Osteoblast (primary cell): ENCODE measurements at places on chromosomes 5 and 9. TPM values are rescaled to one million over a fixed set of nuclear protein-coding genes. Genes with fewer than 3 reads are reported as not detected.

- H3K27me3 ChIP-seq: peaks cover 17% of the 10 kb centered on the region
- H3K4me3 ChIP-seq: no peak overlapping the region
- peak; percentile 65 for DNase-seq
Observed at GRCh38 chr5:180128671-180129261, 57.2 kb upstream of the RNF130 start.

DNA sequence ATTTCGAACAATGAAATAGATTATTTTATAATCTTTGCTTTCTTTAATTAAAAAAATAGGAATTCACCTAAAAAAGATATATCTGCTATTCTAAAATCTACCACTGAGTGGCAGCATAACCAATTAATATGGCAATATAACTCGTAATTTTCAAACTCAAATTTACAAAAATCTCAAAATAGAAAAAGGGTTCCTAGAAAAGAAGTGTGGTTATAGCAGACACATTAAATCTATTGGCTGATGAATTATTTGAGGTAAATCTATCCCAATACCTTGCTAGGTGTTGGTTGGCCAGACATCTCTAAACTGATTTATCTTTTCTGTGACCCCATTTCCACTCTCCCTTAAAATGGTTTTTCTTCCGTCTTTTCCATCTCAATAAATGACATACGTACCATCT, 30.2 kb upstream of the NRG2 start:
- H3K27ac ChIP-seq: no peak overlapping the region
- peaks cover 9% of the 10 kb centered on the region for H3K27me3 ChIP-seq
- H3K4me3 ChIP-seq: no peak overlapping the region
- H3K4me1 ChIP-seq: no peaks in the 10 kb centered on the region

DNA sequence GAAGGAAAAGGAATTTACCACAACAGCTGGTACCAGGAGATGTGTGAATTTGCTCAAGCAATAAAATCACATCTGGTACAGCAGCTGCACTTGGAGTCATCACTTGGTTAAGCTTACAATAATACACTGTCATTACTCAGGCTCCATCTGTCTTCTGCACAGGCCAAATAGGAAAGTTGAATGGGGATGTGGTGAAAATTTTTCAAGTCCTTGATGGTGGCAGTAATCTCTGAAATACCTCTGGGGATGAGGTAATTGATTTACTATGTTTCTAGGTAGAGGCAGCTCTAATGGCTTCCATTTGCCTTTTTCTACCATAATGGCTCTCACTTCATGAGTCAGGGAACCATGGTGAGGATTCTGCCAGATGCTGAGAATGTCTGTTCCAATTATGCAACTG, 206.8 kb upstream of the ATP10B start:
- DNase-seq: no peak
- H3K36me3 ChIP-seq: no peaks in the 10 kb centered on the region
- no peaks in the 10 kb centered on the region for H3K4me1 ChIP-seq
- H3K4me3 ChIP-seq: no peak overlapping the region
- no peak overlapping the region for H3K27ac ChIP-seq

DNA sequence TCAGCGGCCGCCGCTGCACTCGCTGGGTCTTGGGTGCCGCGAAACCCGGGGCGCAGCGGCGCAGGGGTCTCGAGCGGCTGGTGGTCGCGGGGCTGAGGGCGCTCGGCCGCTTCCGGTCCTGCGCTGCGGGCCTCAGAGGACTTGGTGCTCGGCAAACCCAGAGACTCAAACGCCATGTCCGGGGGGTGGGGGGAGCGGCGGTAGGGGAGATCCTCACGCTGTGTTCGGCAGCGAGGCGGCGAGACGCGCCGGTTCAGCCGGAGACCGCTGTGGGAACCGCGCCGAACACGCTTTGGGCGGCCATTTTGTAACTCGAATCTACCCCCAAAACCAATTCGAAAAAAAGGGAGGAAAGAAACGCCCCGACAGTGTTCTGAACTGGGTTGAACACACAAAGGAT, 317.5 kb upstream of the CDH18 start:
- no peaks in the 10 kb centered on the region for H3K36me3 ChIP-seq
- H3K4me3 ChIP-seq: no peak overlapping the region
- no peaks in the 10 kb centered on the region for H3K4me1 ChIP-seq
- no peaks in the 10 kb centered on the region for H3K27me3 ChIP-seq

DNA sequence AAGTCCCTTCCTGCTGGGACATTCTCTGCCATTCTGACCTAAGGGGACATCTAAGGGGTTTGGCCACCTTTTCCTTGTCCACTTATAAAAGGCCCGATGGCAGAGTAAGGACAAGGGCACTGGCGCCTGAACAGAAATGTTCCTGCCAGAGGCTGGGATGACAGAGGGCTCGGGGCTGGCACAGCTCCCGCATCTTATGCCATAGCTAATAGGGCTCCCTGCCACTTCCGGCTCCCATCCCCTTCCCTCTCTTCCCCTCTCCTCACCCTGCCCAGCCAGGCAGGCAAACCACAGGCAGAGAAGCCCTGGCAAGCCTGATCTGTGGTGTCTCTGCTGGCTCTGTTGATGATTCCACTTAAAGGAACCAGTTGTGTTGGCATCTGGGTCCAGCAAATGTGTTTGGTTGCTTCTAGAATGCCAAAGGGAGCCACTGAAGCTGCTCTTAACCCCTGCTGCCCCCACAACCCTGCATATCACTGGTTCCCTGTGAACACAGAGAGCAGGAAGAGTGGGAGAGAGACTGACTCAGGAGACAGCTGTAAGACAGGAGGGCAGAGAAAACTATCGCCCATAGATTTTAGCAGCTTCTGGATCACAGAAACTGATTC, 18.4 kb upstream of the ADRA1B start:
- no peak overlapping the region for H3K4me3 ChIP-seq
- no peak for DNase-seq
- H3K27me3 ChIP-seq: no peaks in the 10 kb centered on the region
- no peaks in the 10 kb centered on the region for H3K36me3 ChIP-seq

DNA sequence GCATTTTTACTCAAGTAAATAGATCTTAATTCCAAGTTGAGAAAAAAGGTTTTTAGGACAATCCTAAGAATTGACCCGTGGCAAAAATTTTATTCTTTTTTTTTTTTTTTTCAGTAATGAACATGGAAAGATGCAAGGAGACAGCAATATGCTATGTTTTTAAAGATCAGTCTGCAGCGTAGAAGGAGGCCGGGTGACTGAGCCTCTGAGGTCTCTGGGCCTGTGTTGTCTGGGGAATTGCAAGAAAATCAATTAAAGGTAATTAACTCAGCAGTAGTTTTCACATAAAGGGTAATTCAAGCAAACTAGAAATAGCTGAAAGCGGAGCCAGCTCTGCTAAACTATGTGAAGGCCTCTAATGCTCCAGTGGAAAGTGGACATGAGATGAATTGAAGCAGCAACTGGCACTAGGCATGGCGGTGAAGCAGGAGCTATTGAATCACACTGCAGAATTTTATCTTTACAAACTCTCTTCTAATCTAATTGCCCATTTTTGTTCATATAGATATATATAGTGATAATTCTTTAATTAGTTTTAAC, 285.2 kb upstream of the ITGA1 start:
- H3K36me3 ChIP-seq: no peaks in the 10 kb centered on the region
- no peak overlapping the region for H3K4me3 ChIP-seq
- H3K4me1 ChIP-seq: no peaks in the 10 kb centered on the region
- no peaks in the 10 kb centered on the region for H3K27me3 ChIP-seq
- DNase-seq: no peak

DNA sequence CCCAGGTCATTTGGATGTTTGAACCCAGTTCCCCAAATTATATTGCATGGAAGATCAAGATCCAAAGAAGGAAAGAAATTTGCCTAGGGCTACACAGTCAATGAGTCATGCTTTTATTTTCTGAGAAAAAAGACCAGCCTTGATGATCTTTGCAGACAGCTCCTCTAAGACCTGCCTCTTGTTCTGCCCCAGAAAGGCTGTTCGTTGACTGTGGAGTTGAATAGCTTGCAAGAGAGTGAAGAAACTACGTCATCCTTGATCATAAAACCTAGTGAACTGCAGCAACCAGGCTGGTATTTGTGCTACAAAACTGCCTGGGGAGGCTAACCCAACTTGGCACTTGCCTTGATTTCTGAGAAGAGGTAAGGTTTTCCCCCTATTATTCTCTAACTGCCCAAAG, 263.9 kb downstream of the PAPPA start:
- no peak for DNase-seq
- H3K27me3 ChIP-seq: no peaks in the 10 kb centered on the region
- H3K36me3 ChIP-seq: no peaks in the 10 kb centered on the region
- H3K4me3 ChIP-seq: no peak overlapping the region

GRCh38 chr9:35976726-35977125, 18.8 kb upstream of the OR2S2 start:
- peaks cover 27% of the 10 kb centered on the region for H3K27me3 ChIP-seq
- no peak overlapping the region for H3K27ac ChIP-seq
- no peaks in the 10 kb centered on the region for H3K36me3 ChIP-seq
- no peaks in the 10 kb centered on the region for H3K4me1 ChIP-seq

DNA sequence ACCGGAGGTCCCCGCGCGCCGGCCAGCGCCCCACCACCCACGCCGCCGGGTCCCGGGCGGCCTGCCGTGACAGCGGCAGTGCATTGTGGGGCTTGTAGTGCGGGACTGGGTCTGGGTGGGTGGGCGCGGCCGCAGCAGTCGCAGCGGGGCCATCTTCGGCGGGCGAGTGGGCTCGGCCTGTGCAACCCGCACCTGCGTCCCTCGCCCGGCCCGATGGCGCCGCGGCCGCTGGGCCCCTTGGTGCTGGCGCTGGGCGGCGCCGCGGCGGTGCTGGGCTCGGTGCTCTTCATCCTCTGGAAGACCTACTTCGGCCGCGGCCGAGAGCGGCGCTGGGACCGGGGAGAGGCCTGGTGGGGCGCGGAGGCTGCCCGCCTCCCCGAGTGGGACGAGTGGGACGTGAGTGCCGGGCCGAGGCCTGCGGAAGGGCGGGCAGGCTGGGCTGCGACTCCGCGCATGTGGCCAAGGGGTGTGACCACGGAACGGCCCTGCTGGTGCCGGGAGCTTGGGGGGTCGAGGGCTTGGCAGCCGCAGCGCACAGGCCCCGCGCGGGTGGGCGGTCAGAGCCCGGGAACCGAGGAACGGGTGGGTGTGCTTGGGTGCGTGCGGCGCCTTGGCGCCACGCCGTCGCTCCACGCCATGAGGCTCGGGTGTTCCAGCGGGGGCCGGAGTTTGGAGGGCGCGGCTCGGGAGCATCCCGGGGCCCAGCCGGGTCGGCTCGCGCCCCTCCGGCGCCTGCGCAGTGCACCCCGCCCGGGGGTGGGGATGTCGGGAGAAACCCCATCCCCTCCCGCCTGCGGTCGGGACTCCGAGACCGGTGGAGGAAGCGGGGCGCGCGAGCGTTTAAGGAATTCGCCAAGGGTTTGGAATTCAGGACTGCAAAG, at the start of gene ARL10:
ARL10 (plus strand) TSS at position 137 of the 881 bp plus-strand sequence; CDS start at position 214, 77 bp downstream.
- peak within 1 kb of the TSS; percentile 87 for H3K4me3 ChIP-seq
- H3K4me1 ChIP-seq: peaks cover 16% of the 10 kb centered on the region
- peaks cover 14% of the 10 kb centered on the region for H3K36me3 ChIP-seq
- H3K27ac ChIP-seq: peak within 1 kb of the TSS; percentile 8

- H3K36me3 ChIP-seq: no peaks in the 10 kb centered on the region
- H3K27me3 ChIP-seq: no peaks in the 10 kb centered on the region
- H3K4me3 ChIP-seq: no peak overlapping the region
Observed at GRCh38 chr5:169728-170094, 21.6 kb upstream of the LRRC14B start.

DNA sequence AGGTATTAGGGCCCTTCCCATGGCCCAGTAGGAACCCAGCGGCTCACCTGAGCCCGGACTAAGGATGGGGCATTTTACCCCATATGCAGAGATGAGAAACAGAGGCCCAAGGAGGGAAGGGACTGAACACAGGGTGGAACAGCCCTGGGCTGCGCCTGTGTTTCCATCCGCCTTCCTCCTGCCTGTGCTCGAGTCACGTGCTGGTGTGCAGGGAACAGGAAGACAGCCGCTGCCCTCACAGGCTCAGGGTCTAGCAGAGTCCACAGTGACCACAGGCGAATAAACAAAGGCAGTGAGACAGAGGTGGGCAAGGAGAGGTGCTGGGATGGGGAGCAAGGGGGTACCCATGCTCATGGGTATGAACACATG, 129.4 kb downstream of the C9orf50 start:
- H3K27ac ChIP-seq: peak overlapping the region; percentile 100
- H3K36me3 ChIP-seq: no peaks in the 10 kb centered on the region
- DNase-seq: peak; percentile 14
- peaks cover 61% of the 10 kb centered on the region for H3K4me1 ChIP-seq
- no peaks in the 10 kb centered on the region for H3K27me3 ChIP-seq

GRCh38 chr5:95941756-95942155, 19.9 kb downstream of the ELL2 start:
- no peaks in the 10 kb centered on the region for H3K27me3 ChIP-seq
- peaks cover 40% of the 10 kb centered on the region for H3K4me1 ChIP-seq
- no peak overlapping the region for H3K4me3 ChIP-seq
- no peak for DNase-seq
- H3K36me3 ChIP-seq: peaks cover 23% of the 10 kb centered on the region
- H3K27ac ChIP-seq: peak overlapping the region; percentile 4

GRCh38 chr5:88664645-88665044, 218.3 kb downstream of the MEF2C start:
- DNase-seq: no peak
- H3K36me3 ChIP-seq: no peaks in the 10 kb centered on the region
- peaks cover 7% of the 10 kb centered on the region for H3K4me1 ChIP-seq
- no peak overlapping the region for H3K27ac ChIP-seq
- no peak overlapping the region for H3K4me3 ChIP-seq
- H3K27me3 ChIP-seq: peaks cover 90% of the 10 kb centered on the region

GRCh38 chr9:130590305-130590704, 10.9 kb downstream of the FUBP3 start:
- H3K36me3 ChIP-seq: peaks cover 5% of the 10 kb centered on the region
- H3K4me1 ChIP-seq: no peaks in the 10 kb centered on the region
- DNase-seq: no peak
- no peak overlapping the region for H3K4me3 ChIP-seq
- no peak overlapping the region for H3K27ac ChIP-seq
- H3K27me3 ChIP-seq: no peaks in the 10 kb centered on the region

DNA sequence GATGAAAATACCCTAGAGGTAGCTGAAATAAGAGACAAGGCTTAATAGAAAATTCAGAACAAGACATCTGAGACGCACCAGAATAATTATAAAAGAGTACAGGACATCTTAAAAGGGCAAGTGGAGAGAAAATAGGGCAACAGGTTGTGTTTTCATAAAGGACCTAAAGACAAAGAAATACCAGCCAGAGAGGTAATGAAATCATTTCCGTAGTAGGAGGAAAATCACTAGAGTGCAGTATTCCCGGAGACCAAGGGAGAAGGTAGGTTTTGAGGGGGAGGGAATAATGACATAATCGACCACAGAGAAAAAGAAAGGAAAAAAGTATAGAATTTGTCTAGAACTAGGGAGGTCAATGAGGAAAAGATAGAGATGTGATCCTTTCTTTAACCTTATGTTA, 26.2 kb upstream of the CTNNAL1 start:
- H3K4me3 ChIP-seq: no peak overlapping the region
- H3K27me3 ChIP-seq: no peaks in the 10 kb centered on the region
- H3K36me3 ChIP-seq: peaks cover 15% of the 10 kb centered on the region
- H3K27ac ChIP-seq: no peak overlapping the region

The GFRA3 gene
- total RNA-seq: not detected in 2 replicates

The C8G gene
- 1.2 TPM in 1 of 2 replicates, not detected in the other for total RNA-seq

The BASP1 gene
- 242 and 272 TPM in 2 replicates for total RNA-seq

The NRG2 gene
- 0.72 and 0.88 TPM in 2 replicates for total RNA-seq

The DPYSL3 gene
- total RNA-seq: 80.4 and 119 TPM in 2 replicates

The KIF24 gene
- 1.8 TPM in 2 replicates for total RNA-seq

The ANXA2R gene
- 3.5 and 3.6 TPM in 2 replicates for total RNA-seq

The C6 gene
- total RNA-seq: under 0.01 TPM in 1 of 2 replicates, not detected in the other

The GPX8 gene
- 143 and 158 TPM in 2 replicates for total RNA-seq

The SLC6A3 gene
- total RNA-seq: not detected in 2 replicates

The CCNJL gene
- total RNA-seq: 0.88 and 1.1 TPM in 2 replicates
